Tibial nerve (tissue), 4 donors: ENCODE measurements at places on chromosomes 12 and 14.

DNA sequence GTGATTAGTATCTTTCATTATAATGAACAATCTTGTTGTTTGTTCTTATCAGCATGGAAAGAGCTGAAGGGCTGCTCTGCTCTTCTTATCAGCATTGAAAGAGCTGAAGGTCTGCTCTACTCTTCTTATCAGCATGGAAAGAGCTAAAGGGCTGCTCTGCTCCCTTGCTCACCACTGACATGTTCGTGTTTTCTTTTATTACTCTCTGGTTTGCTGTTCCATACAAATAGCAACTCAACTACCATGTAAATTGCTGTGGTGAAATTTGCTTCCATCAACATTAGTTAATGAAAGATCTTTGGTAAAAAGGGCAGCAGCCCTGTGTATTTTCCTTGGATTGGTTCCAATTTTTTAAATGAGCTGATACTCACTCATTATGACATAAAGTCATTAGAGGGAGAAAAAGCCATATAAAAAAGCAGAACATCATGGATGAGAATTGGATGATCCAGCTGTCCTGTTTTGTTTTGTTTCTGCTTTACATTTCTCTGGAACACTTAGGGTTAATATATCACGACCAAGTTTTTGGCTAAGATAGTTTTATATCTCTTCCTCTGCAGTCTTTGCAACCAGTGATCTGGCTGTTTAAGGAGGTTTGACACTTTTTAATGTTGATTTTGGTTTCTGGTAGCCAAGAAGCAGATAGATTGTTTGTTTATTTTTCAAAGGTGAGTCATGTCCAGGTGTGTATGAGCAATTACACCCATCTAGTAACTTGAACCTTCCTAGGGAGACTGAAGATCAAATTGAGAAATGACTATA is 356.6 kb downstream of the CEP128 start:
- DNase-seq: no peak

DNA sequence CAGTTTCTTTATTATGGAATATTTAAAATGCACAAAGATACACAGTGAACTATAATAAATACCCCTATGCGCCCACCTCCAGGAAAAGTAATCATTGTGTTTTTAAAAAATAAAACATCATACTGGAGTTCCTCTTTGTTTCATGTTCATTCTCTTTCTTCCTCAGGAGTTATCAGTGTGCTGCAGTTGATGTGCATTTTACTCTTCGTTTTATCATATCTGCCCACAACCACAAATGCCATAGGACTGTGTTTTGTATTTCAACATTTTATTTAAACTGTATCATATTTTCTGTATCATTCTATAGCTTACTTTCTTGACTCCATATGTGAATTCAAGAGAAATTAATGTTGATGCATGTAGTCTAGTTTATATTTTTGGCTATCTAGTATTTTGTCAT is 53.9 kb downstream of the TSHR start:
- no peak for DNase-seq

- no peak for DNase-seq
Observed at GRCh38 chr12:9725213-9725870, 7.6 kb downstream of the CLECL1 start.

GRCh38 chr12:65168681-65169319 is 583 bp upstream of the LEMD3 start:
- no peak for DNase-seq

- no peak for DNase-seq
Observed at GRCh38 chr14:77003960-77004710, 24.4 kb downstream of the IRF2BPL start.

DNA sequence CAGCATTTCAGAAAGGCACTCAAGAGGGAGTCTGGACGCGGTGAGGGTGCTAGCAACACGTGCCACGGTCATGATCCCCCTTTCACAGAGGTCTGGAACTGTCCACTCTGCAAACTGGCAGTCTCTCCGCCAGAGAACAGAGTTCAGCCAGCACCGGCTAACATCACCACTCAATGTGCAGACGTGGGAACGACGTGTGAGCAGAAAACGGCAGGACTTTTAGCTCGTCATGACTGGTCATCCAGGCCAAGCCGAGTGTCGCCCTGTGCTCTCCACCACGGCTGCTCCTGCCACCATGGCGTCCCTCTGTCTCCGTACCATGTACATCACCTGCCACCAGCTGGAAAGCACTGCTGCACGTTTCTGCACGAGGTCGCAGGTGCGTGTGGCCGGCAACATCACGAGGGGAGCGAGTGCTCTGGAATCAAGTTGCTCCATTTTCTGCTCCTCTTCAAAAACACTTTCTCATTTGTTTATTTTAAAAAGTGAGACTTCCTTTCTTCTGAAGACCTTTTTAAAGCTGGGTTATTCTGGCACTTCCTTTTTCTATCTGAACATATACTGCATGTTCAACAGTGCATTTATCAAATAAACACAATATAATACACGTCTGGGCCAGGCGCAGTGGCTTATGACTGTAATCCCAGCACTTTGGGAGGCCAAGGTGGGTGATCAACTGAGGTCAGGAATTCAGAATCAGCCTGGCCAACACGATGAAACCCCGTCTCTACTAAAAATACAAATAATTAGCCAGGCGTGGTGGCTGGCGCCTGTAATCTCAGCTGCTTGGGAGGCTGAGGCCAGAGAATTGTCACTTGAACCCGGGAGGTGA is 28.0 kb downstream of the SLC15A4 start:
- no peak for DNase-seq

GRCh38 chr12:132359971-132360370 is 30.6 kb upstream of the GALNT9 start:
- no peak for DNase-seq

DNA sequence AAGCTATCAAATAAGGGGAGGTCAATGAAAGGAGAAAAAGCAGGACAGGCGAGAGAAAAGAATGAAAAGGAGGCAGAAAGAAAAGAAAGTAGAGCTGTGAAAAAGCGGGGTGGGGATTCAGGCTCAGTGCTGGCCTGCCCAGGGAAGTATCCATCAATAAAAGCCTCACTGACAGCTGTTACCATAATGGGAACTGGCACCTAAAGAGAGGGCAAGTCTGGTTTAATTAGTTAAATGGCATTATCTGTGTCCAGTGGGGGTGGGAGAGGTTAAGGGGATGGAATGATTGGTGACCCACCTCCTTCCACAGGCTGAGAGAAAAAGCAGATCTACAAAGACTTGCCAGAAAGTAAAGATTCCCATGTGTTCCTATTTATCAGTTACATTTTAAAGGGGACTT is 7.4 kb downstream of the SALL2 start:
- no peak for DNase-seq

DNA sequence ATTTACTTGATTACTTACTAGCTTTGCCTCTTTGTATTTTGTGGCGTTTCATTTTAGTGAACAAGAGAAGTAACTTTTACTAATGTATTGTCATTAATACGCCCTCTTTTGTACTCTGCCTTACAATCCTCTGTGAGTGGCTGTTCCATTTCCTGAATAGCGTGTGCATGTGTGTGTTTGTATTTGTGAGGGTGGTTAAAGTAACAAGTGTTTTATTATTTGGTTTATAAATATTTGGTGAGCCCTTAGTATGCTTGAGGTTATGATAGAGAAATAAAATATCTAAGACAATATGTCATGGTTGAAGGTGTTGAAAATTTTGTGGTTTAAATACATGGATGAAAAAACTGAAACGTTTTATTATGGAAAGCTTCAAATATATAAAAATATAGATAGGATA is 71.7 kb upstream of the REP15 start:
- DNase-seq: no peak

DNA sequence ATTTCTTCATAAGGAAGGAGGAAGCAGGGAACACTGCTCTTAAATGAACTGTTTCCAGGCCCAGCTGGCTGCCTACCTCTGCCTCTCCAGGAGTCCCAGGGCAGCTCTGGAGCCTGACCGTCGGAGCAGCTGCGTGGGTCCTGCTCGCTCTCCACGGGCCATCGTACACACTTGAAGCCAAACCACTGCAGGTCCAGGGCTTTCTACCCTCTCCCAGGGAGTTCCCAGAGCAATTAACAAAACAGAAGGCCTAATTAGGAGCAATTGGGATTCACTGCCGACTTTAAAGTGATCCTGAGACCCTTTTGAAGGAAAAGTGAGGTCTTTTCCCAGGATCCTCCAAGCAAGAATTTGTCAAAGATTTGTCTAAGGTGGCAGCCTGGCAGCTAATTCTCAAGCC is 76.9 kb downstream of the OTX2 start:
- no peak for DNase-seq

DNA sequence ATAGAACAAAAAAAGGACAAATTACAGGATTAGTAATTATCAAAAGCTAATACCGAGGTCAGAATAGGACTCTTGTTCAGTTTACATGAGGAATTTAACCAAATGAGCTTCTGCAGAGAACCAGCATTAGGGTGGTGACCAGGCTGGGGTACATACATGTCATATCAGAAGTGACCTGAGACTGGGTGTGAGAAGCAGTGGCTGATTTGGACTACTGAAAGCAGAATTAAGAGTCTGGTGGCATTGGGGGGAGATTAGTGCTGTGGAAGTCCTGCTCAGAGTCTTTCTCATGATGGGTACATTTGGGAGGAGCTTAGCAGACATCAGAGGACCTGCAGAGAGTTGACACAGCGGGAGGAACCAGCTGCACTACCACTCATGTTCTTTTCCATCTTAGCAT is 21.7 kb downstream of the TRAF3 start:
- DNase-seq: no peak

DNA sequence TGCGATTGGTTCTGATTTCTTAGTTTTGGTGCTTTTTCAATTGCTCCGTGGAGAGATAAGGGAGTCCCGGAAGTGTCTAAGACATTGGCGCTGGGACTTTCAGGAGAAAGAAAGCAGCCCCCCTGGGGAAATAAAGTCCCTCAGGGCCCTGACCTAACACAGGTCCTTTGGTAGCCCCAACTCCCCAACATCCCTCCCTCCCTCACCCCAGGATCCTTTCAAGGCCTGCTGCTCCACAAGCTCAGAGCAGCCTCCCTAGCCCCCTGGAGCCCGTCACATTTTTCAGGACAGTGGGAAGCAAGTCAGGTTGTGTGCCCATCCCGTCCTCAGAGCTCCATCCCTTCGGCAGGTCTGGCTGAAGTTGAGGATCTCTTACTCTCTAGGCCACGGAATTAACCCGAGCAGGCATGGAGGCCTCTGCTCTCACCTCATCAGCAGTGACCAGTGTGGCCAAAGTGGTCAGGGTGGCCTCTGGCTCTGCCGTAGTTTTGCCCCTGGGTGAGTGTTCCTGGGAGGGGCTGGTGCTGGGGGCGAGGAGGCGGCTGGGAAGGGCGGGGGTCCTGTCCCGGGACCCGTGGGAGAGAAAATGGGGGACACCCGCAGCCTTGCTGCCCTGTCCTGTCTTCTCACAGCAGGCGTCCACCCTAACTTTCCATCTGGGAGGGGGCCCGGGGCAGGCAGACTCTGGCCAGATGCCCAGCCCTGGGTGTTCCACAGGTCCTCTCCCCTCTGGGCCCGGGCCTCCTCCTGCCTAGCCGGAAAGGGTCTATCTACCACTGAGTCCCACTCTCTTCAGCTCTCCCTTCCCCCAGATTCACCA is 950 bp downstream of the IFI27 start:
- no peak for DNase-seq

GRCh38 chr12:117261247-117261646 is 71.0 kb upstream of the FBXO21 start:
- DNase-seq: no peak

GRCh38 chr12:31020385-31021166 is 53.1 kb upstream of the DDX11 start:
- DNase-seq: no peak

- no peak for DNase-seq
Observed at GRCh38 chr14:92099802-92100201, 6.6 kb downstream of the ATXN3 start.

DNA sequence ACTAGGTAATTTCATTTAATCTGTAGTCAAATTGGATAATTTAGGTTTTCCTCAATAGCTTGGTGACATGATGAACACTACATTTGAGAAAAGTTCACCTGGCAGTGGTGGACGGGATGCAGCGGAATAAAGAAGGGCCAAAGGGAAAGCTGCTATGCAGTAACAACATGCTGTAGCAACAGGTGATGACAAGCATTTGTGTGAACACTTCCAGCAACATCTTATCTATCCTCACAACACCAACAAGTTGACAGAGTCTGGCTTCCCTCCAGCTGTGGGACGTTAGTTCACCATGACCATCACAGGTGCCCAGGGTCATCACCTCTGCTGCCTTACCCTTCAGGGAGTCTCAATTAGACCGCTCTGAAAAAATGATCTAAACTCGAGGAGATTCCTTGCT is 8.3 kb downstream of the DBX2 start:
- DNase-seq: no peak

- no peak for DNase-seq
Observed at GRCh38 chr12:8052679-8053078, 13.5 kb downstream of the C3AR1 start.

- no peak for DNase-seq
Observed at GRCh38 chr14:54580933-54581332, 14.0 kb downstream of the SAMD4A start.

GRCh38 chr12:112025808-112026375 is 12.7 kb downstream of the ERP29 start:
- no peak for DNase-seq

GRCh38 chr14:68397822-68398221 is 395.0 kb downstream of the ZFP36L1 start:
- DNase-seq: no peak
